A549 treated with CORT108297 at 1 μM for 4 hours (cell line): ENCODE measurements at places on chromosomes 1 and 21. TPM values are rescaled to one million over a fixed set of nuclear protein-coding genes. Genes with fewer than 3 reads are reported as not detected.

SMIM1 gene
- total RNA-seq, result 1.4 to 2.8 TPM (median 1.7 TPM) in 5 replicates

SETSIP gene
- total RNA-seq, result not detected in 5 replicates

RPTN gene
- total RNA-seq, result not detected in 5 replicates

FH gene
- total RNA-seq, result 85.7 to 89.6 TPM (median 88.4 TPM) in 5 replicates

VASH2 gene
- total RNA-seq, result 2.8 to 4.0 TPM (median 3.7 TPM) in 5 replicates

BEST4 gene
- 0.20 to 0.62 TPM (median 0.33 TPM) in 5 replicates for total RNA-seq
